GM03348 (cell line): ENCODE measurements at places on chromosomes 11 and 22.

- DNase-seq = no peak
Measured at GRCh38 chr22:30336752-30337460, 10.2 kb upstream of the TBC1D10A start.

- DNase-seq = peak; percentile 32
Measured at GRCh38 chr11:109026891-109027489, 362.1 kb downstream of the DDX10 start.

GRCh38 chr11:8025123-8025522 is 38.0 kb downstream of the EIF3F start:
- no peak for DNase-seq

DNA sequence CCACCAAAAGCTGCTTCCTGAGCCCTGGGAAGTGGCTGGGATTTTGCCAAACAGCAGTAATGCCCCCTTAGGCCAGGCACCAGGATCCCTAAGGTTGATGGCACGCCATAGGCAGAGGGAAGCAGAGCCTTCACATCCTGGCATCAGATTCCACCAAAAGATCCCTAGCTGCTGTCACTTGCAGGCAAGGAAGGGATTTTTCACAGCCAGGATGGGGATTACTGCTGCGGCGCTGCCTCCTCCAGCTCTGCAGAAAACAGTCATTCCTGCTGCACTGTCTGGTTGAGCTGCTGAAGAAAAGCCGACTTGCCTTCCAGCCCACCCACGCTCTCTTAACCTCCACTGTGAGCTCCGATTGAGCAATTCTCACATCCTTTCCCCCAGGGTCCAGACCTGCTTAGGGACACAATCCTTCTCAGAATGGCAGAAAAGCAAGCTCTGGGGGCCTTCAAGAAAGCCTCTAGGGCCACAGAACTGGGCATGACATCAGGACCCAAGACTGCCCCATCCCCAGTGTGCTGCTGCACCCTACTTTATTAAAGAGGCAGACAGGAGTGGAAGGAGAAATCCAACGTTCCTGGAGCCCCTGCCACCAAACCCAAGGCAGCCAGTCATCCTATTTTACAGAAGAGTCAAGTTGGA is 19.9 kb downstream of the SYN3 start:
- peak; percentile 53 for DNase-seq

DNA sequence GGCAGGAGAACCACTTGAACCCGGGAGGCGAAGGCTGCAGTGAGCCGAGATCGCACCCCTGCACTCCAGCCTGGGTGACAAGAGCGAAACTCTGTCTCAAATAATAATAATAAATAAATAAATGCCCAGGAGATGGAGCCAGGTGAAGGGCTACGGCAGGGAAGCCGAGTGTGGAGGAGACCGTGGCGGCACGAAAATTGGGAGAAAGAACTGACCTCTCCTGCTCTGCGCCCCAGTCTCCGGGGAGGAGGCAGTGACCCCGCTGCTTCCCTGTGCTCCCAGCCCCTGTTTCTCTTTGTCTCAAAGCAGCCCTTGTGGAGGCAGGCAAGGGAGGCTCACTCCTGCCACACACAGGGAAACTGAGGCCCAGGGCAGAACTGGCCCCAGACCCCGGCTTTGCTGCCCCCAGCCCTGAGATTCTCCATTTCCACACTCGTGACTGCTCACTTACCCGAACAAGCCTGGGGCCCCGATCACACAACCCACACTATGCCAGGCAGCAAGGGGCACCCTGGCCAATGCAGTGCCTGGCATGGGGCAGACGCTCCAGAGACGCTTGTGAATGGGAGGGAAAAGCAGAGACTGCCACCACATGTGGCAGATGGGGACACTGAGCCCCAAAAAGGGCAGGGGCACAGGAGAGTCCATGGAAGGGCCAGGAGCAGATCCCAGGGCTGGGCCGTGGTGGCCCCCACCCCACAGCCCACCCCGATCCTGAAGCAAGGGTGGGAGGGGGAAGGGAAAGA is 80.4 kb upstream of the PRR5 start:
- no peak for DNase-seq

- no peak for DNase-seq
Measured at GRCh38 chr22:38424525-38425080, 30.4 kb downstream of the KCNJ4 start.

GRCh38 chr11:134478611-134479010 is 66.6 kb upstream of the B3GAT1 start:
- DNase-seq = no peak

- no peak for DNase-seq
Measured at GRCh38 chr11:87767615-87768014, 407.6 kb downstream of the RAB38 start.

DNA sequence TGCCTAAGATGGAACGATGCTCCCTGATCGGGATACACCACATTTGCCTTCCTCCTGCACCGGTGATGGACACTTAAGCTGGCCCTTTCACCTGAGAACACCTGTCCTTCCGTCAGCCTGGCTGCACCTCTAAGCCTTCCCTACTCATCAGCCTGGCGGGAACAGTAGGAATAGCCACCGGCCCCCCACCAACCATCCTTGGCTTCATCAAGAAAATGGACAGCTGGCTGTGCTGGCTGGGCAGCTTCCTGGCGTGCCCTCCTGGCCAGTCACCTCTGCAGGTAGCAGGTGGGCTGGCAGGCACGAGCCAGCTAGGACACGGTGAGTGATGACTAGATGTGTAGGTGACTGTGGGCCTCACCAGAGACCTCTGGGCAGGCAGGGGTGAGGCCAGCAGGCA is 142.8 kb downstream of the CTTN start:
- DNase-seq = no peak

GRCh38 chr11:46389450-46390330 is 1.9 kb downstream of the CHRM4 start:
- peak; percentile 92 for DNase-seq

DNA sequence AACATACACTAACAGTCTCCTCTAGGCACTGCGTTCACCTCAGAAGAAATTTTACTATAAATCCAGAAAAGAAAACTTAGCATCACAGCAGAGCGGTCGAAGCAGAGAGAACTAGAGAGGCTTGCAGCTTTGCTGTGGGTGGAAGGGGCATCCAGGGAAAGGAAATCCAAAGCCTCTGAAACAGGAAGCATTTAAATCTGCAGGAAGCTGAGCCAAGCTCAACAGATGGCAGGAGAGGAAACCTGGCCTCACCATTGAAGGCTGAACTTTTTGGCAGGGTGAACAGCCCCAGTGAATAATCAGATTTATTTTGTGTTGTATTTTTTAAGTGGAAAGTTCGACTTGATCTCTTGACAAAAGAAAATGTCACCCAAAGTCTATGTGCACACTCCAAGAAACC is 858.1 kb downstream of the OPCML start:
- DNase-seq = no peak

- no peak for DNase-seq
Measured at GRCh38 chr11:101182467-101182866, 52.9 kb upstream of the PGR start.

DNA sequence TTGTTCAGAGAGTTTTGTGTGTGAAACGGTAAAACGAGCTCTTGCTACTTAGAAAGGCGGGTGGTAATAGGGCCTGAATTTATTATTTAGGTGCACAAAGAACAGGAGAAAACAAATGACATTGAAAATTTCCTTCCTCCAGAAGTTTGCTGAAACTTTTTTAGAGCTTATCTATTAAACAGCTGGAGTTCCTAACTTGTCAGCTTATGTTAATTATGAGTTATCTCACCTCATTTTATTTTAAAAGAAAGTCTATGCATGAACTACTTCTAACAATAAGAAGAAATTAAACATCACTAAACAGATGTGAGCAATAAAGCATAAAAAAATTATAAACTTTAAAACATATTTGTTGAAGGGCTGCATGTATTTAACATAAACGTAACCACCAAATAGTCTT is 373.9 kb upstream of the ANO3 start:
- no peak for DNase-seq

DNA sequence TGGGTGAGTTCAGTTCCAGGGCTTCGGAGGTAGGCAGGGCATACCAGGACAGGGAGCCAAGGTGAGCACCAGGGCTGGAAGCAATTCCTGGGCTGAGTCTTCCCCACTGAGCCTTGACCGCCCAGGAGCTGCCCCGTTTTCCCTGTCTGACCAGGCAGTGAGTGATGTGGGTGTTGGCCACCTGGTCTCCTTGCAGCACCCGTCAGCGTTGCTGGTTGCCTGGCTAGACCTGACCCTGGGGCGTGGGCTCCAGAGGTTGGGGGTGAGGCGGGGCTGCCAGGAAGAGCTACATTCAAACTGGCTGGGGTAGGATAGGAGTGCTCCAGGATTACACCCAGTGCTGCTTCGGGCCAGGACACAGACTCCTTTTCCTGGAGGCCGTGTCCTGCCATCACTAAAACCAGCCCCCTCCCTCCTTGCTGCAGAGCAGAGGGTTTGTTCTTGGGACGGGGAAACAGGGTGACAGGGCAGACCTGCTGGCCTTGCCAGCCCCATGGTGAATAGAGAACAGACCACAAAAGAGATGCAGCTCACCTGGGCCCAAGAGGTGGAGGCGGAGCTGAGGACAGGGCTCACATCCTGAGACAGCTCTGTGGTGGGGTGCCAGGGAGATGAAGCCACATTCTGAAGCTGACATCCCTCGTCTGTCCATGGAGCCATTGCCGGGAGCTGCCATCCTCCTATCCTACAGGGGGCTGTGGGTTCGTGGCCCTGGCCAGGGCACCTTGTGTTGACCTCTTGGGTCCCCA is 14.2 kb downstream of the INCENP start:
- no peak for DNase-seq

DNA sequence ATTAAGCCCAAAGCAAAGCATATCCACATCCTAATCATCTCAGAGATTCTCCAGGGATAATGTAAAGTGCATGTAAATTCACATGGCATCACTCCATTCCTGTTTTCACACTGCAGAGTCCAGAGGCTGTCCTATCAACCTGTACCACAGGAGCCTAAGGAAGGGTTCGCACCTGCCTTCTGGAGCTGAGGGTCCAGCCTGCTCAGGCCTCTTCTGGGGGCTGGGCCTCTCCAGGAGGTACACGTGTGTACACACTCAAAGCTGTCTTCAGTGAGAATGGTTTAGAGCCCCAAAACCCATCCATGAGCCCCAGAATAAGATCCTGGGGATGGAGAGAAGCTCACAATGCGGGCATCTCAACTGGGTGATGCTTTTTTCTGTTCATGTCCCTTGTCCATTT is 23.9 kb downstream of the PI4KA start:
- DNase-seq = no peak

GRCh38 chr11:128581561-128582272 is 5.6 kb downstream of the ETS1 start:
- no peak for DNase-seq

DNA sequence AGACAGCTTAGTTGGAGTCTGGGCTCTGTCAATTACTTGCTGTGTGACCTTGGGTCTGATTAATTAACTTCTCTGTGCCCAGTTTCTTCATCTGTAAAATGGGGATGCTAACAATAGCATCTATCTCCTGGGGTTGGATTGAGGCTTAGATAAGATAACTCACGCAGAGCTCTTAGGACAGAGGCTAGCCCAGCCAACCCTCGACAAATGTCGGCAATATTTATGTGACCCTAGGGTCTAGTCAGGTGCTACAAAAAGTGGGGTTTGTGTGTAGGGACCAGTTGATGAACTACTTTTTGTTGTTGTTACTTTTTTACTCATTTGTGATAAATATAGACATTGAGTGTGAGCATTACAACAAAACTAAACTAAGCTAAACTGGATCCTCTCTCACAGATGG is 22.4 kb downstream of the SYT13 start:
- no peak for DNase-seq

- no peak for DNase-seq
Measured at GRCh38 chr11:8205566-8205965, 36.7 kb upstream of the RIC3 start.

- no peak for DNase-seq
Measured at GRCh38 chr11:71201936-71202597, 50.3 kb downstream of the SHANK2 start.

DNA sequence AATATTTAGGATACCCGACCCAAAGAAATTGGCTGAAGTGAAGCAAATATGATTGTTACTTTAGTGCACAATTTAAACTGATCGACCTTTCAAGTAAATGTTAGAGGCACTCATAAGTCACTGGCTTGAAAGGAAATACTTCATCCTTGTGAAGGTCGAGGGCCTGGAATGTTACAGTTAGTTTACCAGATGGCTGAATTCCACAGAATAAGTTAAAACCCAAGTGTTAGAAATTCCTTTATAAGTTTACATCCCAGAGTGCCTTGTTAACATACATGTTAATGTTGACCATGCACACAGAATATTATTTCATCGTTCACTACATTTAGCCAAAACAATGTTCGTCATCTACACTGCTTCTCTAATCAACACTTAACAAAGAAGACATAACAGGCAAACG is 235.5 kb upstream of the ANO3 start:
- DNase-seq = no peak

GRCh38 chr11:103959279-103959942 is 77.0 kb upstream of the DDI1 start:
- DNase-seq = no peak

DNA sequence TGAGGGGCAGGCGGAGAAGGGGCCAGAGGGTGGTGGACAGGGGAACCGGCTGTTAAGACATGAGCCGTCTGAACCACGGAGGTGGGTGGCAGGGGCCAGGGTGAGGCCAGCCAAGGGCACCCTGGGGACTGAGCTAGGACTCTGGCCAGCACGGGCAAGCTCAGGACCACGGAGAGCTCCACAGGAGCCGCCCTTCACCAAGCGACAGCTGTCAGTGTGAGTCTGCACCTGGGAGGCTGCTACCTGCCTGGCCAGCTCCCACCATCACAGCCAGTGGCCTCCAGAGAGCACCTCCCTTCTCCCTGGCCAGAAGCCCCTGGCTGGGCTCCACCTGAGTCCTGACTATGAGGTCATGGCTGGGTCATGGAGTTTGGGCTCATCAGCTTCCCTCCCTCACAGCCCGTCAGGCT is 21.6 kb downstream of the MGAT3 start:
- DNase-seq = no peak

DNA sequence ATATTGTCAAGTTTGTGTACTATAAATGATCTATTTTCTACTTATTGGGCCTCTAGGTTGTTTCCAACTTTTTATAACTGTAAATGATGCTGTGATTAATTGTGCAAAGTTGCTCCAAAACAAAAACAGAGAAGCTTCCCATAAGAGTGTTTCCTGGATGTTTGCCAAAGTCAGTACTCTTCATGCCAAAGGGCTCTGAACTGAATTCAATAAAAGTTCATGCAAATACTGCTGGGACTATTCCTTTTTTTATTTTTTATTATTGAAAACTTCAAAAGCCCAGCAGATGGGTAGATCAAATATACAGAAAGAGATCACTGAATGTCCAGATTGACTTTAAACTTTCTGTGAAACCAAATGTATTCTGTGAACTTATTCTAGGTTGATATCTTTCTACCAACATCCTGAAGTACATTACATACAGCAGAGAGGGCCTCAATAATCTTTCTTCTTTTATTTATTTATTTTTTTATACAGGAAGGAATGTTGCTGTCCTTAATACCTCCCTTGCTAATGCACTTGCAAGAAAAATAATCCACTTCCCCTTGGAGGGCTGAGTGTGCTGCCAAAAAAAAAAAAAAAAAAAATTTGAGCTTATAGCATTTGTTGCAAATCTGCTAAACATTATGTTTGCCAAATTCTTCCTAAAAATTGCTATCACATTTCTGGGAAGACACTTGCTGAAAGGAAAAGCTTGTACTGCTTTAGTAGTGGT is 53.0 kb downstream of the CTSC start:
- DNase-seq = no peak
